Uterus (tissue), 4 donors: ENCODE measurements at places on chromosomes 7 and 10.

DNA sequence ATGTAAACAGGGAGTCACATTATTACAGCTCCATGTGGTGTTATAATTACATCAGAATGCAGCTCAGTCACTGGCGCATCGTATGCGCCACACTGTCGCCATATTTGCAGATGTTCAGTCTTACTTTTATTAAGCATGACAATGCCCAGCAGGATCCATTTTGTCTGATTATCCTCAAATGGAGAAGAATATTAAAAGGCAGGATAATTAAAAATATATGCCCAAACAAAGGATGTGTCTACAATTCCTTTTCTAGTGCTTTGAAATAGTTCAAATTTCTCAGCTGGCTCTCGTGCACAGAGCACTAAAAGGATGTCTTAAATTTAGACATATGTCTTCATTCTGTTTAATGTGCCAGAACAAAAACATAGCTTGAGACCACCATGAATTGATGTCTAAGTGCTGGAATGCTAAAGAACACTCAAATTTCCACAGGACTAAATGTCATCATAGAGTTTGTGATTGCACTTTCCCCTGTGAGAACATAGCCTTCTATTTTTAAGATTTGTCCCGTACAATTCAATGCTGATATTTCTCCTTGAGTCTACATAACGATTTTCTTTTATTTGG is 168.0 kb downstream of the DKK1 start:
- no peak for DNase-seq

DNA sequence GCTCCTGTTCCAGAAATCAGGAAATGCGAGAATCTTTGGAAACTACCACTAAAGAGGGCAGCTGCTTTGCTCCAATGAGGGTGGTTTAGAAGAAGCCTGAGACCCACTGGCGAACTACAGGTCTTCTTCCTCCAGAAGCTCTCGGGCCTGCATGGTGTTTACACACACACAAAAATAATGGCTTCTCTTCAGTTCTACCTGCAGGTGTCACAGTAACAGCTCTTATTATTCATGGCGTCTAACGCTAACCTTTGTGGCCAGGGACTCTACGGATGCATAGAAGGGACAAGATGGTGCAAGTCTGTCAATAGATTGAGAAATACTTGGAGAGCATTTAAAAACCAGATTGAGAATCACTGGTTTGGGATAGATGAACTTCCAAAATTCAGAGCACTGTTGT is 22.4 kb downstream of the GPR141 start:
- no peak for DNase-seq

- DNase-seq = no peak
Observed at GRCh38 chr10:23376229-23376655, 31.6 kb upstream of the C10orf67 start.

GRCh38 chr10:78349911-78350663 is 316.4 kb downstream of the RPS24 start:
- DNase-seq = peak; percentile 12

DNA sequence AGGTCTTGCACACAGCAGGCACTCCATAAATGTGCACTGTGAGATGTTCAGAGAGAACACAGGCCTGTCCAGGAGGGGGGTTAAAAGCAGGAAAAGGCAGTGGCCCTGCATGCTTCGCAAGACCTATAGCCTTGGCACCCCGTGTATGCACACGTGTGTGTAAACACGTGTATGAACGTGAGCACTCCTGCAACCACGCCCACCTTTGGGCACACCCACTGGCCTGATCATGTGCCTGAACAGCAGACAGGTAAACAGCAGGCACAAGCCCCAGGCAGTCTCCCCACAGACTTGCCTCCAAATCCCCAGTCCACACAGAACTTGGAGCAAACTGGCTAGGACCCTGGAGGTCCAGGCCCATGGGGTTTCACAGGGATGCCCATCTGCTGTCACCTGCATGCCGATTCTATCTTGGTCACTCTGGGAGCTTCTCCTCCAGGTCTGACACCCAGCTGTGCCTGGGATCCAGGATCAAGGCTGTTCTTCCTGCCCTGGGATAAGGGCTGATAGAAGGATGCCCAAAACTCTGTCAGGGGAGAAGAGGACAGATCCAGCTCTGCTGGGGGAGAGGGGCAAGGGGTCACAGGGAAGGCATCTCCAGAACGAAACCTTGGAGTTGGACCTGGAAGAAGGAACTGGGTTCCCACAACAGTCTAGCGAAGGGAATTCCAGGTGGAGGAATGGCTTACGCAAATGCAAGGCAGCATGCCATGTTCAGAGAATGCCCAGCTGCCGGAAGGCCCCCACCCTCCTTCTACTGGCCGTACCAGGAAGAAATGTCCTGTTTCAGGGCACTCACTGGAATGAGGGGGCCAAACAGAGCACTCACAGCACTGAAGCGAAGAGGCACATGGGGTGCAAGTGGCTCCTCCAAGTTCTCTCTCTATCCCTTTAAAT is 14.3 kb upstream of the ZMIZ1 start:
- DNase-seq = peak; percentile 9

DNA sequence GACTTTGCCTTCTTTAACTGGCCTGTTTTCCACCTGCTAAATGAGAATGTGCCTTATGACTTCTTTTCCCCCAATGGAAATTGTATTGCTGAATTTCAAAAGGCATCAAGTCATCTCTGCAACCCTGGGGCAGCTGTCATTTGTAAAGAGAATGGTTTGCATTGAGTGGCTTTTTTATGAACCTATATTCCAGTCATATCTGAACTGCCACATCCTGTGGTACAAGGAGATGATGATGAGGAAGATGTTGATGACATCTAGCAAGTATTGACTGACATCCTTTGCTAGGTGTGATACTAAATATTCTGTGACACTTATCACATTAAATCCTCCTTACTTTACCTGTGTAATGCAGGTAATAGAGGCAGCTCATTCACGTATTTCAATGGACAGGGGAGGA is 88.3 kb upstream of the KIAA1217 start:
- no peak for DNase-seq

GRCh38 chr10:77251297-77252013 is 386.2 kb downstream of the KCNMA1 start:
- no peak for DNase-seq

DNA sequence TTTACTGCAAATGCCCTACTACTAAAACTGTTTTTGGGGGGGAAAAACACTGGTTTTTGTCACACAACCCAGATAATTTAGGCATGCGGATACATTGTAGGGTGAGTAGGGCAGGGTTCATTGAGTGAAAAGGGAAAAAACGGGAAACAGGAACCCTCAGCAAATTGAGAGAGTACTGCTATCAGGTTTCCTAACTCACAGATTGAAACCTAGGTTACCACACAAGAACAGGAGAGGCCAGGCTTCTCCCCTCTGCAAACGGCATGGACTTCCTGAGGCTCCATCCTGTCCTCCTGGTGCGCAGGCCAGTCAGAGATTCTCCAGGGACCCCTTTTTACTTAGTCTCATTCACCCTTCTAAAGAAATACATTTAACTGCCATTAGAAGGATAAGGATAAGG is 30.6 kb downstream of the AVL9 start:
- no peak for DNase-seq

- no peak for DNase-seq
Observed at GRCh38 chr7:38839851-38840250, 69.1 kb downstream of the VPS41 start.

- DNase-seq = no peak
Observed at GRCh38 chr7:37510043-37510634, 61.5 kb upstream of the ELMO1 start.

GRCh38 chr7:92880212-92881090 is 44.1 kb upstream of the CDK6 start:
- no peak for DNase-seq

GRCh38 chr7:139915268-139915863 is 86.3 kb downstream of the TBXAS1 start:
- DNase-seq = no peak
